ENCODE measurements at places on chromosomes 1 and 21.

- DNase-seq = no peak
These were observed 467.5 kb downstream of the PTPRU start for GRCh38 chr1:29703596-29704370.

GRCh38 chr1:3290915-3291314, 163.6 kb upstream of the ARHGEF16 start:
- no peak for DNase-seq

GRCh38 chr1:29555043-29555620, 318.8 kb downstream of the PTPRU start:
- no peak for DNase-seq

- DNase-seq = no peak
These were observed 22.1 kb upstream of the COL16A1 start for GRCh38 chr1:31725777-31726535.

GRCh38 chr1:36096500-36097432, 8.1 kb downstream of the ADPRS start:
- DNase-seq = no peak

DNA sequence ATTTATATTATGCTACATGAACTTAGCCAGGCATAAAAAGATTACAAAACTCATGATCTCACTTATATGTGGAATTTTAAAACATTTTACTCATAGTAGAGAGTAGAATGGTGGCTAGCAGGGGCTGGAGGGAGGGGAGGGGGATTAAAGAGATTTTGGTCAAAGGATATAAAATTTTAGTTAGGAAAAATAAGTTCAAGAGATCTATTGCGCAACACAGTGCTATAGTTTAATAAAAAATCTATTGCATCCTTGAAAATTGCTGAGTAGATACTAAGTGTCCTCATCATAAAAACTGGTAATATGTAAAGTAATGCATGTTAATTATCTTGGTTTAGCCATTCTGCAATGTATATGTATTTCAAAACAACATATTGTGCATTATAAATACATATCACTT, 635.6 kb upstream of the NEGR1 start:
- DNase-seq = no peak

DNA sequence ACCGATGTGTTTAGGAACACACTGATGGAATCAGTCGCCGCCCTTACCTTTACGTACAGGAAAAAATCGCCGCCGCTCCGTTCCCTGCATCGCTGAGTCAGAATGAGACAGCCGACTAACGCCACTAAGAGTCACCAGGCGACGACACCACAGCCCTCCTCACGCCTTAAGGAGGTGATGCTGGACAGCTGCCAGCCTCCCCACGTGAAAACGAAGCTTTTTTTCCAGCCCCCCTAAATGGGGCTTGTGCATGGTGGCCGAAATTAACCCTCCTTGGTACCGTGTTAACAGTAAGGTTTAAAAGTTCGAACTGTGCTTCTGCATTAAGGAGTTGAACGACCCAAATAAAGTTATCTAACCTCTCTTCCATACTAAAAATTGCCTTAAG, 511 bp downstream of the DNTTIP2 start:
- peak; percentile 32 for DNase-seq

DNA sequence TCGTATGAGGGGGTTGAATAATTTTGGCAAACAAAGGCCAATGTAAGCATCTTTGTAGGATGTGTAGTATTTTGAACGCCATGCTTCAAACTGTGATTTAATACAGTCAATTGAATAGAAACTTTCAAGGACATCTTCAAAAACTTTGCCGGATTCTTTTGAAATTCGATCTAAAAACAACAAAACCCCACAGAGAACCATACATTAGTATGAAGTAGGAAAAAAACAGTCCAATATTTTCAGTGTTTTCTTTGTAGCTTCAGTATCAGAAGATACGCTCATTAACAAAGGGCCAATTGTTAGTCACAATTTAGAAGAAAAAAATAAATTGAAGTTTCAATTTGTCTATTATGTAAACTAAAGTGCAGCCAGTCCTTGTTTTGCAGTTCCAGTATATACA, 20.7 kb upstream of the SYNJ1 start:
- no peak for DNase-seq

GRCh38 chr21:32909393-32909792, 116.3 kb upstream of the OLIG2 start:
- no peak for DNase-seq

GRCh38 chr1:232589812-232590743, 39.9 kb downstream of the SIPA1L2 start:
- DNase-seq = no peak

- DNase-seq = no peak
These were observed 26.1 kb upstream of the GJA5 start for GRCh38 chr1:147786536-147786935.

DNA sequence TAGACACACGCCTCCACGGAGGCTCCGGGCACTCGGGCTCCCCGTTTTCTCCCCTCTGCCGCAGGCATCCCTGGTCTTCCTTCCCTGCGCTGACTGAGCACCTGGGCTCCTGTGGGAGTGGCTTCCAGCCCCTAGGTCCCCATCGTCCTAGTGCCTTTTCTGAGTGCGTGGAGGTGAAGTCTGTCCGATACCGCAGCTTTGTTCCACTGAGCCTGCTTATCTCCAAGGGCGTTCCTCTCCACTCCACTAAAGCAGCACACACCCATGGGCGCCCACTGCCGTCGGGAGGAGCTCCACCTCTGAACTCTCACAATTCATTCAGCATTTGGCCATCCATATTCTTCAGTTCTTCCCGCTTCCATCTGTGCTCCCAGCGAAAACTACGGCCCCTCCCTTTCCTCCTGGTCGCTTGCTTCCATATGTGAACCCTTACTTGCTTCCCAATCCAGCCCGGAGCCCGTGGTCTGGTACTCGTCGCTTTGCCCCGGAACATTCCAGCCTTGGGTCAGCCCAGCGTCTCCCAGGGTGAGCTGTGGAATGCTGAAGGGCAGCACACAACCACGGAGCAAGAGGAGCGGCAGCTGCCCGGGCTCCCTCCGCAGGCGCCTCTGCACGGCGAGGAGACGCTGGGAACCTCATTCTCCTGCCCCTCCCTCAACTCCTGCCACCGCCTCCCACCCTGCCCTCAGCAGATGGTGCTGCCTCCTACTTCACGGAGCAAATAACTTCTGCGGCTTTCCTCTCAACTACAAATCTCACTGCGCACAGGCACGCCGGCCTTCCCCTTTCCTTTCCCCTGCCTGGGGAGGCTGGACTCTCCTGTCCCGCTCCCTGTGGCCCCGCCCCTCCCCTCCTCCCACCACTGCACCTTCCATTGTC, 27.5 kb downstream of the ATP8B2 start:
- no peak for DNase-seq

GRCh38 chr1:200862713-200863415, 9.9 kb upstream of the GPR25 start:
- DNase-seq = no peak

DNA sequence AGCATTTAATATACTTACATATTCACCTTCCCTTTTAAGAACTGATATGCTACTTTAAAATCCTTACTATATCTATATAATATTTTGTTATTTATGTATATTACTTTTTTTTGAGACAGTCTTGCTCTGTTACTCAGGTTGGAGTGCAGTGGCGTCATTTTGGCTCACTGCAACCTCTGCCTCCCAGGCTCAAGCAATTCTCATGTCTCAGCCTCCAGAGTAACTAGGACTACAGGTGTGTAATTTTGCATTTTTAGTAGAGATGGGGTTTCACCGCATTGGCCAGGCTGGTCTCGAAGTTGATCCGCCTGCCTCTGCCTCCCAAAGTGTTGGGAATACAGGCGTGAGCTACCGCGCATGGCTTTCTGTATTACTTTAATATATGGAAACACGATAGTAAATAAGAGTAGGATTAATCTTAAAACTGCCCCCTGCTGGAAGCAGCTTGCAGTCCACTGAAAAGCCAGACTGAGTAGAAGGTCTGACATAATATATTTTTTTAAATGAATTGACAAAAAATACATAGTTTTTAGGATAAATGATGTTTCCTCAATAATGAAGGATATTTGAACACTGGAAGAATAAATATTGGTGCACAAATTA, 24.4 kb downstream of the RCAN3 start:
- no peak for DNase-seq

GRCh38 chr1:110091791-110092190, 20.5 kb upstream of the UBL4B start:
- DNase-seq = no peak

DNA sequence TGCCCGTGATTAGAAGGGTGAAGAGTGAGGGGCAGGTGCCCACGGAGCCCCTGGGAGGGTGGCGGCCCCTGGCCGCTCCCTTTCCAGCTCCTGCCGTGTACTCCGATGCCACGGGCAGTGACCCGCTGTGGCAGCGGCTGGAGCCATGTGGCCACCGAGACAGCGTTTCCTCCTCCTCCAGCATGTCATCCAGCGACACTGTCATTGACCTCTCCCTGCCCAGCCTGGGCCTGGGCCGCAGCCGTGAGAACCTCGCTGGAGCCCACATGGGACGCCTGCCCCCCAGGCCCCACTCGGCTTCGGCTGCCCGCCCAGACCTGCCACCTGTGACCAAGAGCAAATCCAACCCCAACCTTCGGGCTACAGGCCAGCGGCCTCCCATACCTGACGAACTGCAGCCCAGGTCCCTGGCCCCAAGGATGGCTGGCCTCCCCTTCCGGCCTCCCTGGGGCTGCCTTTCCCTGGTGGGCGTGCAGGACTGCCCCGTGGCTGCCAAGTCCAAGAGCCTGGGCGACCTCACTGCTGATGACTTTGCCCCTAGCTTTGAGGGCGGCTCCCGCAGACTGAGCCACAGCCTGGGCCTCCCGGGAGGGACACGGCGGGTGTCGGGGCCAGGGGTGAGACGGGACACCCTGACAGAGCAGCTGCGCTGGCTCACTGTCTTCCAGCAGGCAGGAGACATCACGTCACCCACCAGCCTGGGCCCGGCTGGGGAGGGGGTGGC, 22.0 kb downstream of the PANK4 start:
- DNase-seq = no peak

DNA sequence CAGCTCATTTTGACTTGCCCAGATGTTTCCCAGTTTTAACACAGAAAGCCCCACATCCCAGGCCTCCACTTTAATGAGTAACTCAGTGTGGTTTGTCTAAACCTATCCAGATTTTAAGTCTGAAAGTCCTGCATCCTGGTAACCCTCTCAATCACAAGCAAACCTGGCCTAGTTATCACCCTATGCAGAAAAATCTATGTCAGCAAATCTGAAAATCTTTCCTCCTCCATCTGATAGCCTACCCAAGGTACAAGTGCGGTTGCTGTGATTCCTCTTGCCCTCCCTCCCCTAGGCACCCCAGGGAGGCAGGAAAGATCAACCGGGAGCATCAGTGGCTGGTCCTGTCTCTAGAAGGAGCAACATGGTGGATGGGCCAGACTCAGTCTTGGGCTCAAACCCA, 163.7 kb downstream of the IGSF21 start:
- no peak for DNase-seq

DNA sequence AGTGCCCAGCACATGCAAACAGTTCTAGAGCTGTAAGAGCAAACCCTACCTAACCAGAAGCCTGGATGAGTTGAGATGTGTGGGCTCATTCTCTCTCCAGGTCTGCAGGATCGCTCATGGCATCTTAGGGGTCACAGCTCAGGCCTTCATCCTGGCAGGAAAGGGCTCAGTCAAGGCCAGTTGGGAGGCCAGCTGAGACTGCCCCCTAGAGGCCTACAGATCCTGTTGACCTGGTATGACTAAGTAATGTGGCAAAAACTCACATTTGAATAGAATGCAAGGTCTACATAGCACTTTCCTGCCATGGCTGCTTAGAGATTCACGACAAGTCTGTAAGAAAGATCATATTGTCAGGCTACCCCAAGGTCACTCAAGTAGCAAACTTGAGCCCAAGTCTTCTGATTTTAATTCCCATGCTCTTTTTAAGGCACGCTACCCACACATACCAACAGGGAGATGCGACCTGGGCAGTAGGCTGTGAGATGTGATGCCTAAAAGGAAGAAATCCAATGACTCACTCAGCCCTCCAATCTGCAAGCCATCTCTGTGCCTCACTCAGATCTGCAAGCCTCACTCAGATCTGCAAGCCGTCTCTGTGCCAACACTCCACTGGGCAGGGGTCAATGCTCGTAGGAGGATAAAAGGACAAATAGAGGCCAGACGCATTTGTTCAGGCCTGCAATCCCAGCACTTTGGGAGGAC, 5.1 kb upstream of the CAPN8 start:
- DNase-seq = no peak

DNA sequence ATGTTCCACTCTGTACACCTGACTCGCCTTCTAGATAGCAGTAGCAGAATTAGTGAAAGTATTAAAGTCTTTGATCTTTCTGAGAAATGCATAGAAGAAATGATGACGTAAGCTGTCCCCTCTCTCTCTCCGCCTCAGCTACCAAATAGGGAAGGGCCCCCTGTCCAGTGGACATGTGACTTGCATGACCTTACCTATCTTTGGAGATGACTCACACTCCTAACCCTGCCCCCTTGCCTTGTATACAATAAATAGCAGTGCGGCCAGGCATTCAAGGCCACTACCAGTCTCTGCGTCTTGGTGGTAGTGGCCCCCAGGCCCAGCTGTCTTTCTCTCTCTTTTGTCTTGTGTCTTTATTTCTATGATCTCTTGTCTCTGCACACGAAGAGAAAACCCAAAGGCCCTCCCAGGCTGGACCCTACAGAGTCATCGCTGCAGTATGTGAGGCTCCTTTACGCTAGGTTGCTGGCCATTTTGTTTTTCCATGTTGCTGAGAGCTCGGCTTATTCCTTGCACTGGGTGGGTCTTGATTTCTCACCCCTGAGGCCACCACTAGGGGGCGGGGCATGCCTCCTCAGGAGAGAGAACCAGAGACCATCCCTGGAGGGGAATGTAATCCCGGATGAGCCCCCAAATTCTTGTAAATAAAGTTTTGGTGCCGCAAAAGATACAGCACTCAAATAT, 16.0 kb upstream of the ZBTB8B start:
- no peak for DNase-seq

DNA sequence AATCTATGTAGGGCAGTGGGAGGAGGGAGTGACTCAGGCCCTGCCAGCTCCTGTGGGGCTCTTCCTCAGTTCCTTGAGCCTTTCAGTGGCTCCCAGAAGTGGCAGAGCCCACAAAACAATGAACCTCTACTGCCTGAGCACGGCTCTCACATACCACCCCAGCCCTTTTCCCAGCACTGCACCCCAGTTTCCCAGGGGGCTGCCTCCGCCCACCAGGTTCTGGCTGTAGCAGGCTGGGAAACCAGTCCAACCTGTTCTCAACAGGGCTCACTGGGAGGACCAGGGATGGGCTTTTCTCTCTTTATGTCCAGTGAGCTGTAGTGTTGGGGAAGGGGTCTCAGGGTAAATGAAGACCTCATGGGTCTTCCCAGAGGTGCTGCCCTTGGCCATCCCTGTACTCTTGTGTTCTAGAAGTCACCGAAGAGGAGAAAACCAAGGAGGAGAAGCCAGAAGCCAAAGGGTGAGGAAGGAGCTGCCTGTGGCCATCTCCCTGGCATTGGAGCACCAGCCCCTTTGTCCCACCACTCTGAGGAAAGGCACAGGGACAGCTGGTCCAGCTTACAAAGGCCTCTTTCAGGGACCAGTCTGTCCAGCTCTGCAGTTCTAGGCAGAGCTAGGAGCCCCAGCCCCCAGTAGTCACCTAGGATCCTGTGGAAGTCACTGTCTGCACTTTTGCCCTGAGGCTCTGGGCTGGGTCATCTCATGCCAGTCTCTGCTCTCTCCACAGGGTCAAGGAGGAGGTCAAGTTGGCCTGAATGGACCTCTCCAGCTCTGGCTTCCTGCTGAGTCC, 3.5 kb downstream of the MARCKSL1 start:
- no peak for DNase-seq

GRCh38 chr1:66532214-66532613, 1.7 kb upstream of the SGIP1 start:
- no peak for DNase-seq

- DNase-seq = no peak
These were observed 469.0 kb upstream of the VAMP3 start for GRCh38 chr1:7302126-7302525.

GRCh38 chr1:109634292-109634691, 14.7 kb downstream of the AMPD2 start:
- no peak for DNase-seq

Measured in T1000 (cell line).